Aorta (tissue), 5 donors: ENCODE measurements at places on chromosomes 3 and 15.

DNA sequence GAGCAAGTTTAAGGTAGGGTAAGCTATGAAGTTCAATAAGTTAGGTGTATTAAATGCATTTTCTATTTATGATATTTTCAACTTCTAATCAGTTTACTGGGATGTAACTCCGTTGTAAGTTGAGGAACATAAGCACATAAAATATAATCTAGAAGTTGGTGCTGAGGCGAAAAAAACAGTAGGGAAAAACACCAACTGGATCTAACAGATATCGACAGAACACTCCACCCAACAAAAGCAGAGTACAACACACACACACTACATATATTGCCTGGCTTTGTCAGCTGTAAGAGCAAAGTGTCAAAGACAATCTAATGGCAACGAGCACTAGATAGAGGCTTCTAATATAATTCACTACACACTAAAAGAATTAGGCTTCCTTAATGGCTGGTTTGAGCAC, 8.4 kb downstream of the PIK3R4 start:
- no peak for DNase-seq

- DNase-seq: no peak
These were observed 4.6 kb downstream of the TLE3 start for GRCh38 chr15:70093070-70093469.

GRCh38 chr3:12662593-12663400, 1.1 kb downstream of the RAF1 start:
- DNase-seq: no peak

DNA sequence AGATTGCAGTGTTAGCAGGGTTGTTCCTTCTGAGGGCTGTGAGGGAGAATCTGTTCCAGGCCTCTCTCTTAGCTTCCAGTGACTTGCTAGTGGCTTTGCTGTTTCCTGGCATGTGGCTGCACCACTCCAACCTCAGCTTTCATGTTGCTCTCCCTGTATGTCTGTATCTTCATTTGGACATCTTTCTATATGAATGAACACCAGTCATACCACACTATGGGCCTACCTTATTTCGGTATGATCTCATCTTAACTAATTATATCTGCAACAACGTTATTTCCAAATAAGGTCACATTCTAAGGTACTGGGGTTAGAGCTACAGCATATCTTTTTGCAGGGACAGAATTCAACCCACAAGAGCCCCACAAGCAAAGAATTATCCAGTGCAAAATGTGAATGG, 356.7 kb upstream of the UMPS start:
- DNase-seq: no peak

- no peak for DNase-seq
These were observed 27.9 kb downstream of the FEM1B start for GRCh38 chr15:68305420-68305871.

- DNase-seq: no peak
These were observed 156.7 kb downstream of the DIPK2A start for GRCh38 chr3:144128108-144128892.
